ENCODE measurements at places on chromosomes 2 and 18. TPM values are rescaled to one million over a fixed set of nuclear protein-coding genes. Genes with fewer than 3 reads are reported as not detected.

MEP1B gene
- 0.10 TPM for total RNA-seq

PKDCC gene
- total RNA-seq, result not detected

REG3A gene
- total RNA-seq, result not detected

ST6GAL2 gene
- not detected for total RNA-seq

CAPN14 gene
- 0.68 TPM for total RNA-seq

ARHGAP25 gene
- total RNA-seq, result 156 TPM

TMEM247 gene
- total RNA-seq, result not detected

SEMA4F gene
- total RNA-seq, result 3.1 TPM
